ENCODE measurements at places on chromosomes 11 and 22.

DNA sequence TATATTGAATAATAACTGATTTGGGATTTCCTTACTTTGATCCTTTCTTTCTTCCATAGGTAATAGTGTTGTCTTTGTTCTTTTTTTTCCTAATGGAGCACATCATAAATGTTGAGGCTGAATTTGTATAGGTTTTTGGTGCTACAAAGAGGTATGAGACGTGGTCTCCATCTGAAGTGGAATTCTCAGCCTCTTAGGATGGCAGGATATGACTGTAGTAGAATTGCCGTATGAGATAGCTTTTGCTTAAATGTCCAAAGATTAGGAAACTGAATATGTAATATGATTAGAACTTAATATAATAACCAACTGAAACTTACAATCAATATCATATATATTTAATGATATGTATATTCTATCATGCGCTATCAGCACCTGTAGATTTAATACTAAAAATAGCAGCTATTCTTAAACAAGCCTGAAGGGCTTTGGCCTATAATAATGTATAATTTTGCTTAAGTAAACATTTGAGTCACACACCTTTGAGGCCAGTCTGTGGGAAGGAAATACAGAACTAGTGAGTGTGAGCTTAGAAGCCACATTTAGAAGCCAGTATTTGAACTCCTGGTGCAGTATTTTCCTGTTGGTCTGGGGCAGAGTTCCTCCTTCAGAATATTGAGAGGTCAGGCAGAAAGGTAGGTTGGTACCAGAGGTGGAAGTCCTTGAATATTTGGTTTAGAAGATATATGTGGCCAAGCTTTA is 62.6 kb downstream of the SWAP70 start:
- no peak for DNase-seq

DNA sequence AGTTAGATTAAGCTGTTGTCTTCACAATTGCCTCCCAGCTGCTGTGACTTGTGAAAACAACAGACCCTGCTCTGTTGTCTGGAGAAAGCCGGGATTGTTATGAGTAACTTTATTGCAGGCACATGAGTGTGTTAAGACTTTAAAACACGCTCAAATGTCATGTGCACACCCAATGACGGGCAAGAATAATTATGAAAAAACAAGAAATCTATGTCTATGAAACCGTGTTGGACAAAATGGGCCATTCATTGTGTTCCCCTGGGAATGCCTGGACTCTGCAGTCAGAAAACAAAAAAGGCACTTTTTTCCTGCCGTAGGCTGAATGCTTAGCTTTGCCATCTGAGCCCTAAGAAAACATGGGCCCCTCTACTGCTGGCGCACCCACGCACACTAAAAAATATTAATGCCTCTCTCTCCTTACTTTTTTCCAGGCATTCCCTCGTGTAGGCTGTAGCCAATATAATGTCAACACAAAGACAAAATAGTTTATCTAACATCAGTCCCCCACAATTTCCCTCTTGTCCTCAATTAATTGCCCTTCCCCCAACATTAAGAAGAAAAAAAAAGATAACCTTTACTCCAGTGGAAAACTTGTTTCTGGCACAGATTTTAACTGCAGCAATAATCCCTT is 207.9 kb downstream of the SOX6 start:
- no peak for DNase-seq

DNA sequence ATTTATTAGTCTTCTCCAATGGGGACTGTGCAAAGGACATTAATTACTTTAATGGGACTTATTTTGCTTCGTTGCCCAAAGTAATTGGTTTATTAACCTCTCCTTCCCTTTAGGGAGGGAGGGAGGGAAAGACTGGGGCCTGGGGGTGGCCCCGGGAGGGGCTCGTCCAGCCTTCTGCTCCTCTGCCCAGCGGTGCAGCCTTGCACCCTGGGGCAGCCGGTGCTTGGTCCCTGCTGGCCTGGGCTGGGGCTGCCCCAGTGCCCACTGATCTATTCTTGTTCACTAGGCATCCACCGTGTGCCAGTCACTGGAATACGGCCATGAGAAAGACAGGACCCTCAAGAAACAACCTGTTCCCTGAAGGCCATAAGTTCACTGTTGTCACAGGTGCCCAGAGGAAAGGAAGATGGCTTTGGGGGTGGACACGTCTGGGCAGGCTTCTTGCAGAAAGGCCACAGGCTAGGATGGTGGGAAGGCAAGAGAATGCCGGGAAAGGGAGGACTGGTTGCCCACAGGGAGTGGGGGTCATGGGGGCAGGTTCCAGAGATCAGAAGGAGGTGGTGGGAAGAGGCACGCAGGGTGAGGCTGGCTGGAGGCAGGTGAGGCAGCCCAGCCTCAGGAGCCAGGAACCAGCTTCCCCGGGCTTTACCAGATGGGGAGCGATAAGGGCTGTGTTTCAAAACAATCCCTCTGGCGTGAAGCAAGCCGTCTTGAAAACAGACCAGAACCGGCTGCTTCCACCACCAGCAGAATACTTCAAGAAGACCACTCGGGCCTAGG is 47.6 kb upstream of the KCNQ1OT1 start:
- no peak for DNase-seq

- no peak for DNase-seq
Measured at GRCh38 chr11:66322732-66323427, 6.0 kb upstream of the CD248 start.

DNA sequence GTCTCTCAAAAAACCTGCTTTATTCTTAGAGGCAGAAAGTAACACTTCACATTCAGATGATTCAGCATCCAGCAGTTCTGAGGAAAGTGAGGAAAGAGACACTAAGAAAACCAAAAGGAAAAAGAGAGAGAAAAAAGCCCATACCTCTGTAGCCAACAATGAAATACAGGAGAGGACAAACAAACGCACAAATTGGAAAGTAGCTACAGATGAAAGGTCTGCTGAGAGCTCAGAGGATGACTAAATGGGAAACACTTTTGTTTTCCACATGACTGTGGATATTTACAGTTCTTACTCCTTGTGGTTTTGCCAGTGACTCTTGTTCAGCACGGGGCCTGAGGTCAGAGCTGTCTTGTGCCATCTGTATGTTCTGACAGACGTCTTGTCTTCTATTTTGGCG is 3.8 kb downstream of the TIMM8B start:
- DNase-seq: no peak

DNA sequence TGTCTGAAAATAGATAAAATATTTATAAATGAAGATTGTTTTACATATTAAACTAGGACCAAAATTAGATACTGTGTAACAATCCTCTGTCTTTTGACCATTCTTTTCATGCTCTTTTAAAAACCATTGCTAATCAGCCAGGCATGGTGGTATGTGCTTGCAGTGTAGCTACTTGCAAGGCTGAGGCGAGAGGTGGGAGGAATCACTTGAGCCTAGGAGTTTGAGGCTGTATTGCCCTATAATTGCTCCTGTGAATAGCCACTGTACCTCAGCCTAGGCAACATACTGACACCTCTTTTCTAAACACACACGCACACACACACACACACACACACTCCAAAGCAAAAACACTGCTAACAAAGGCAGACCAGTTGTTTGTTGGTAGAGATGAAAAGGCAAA is 259.2 kb downstream of the JRKL start:
- DNase-seq: no peak

- DNase-seq: no peak
Measured at GRCh38 chr11:120867531-120867930, 156.4 kb upstream of the TBCEL start.

DNA sequence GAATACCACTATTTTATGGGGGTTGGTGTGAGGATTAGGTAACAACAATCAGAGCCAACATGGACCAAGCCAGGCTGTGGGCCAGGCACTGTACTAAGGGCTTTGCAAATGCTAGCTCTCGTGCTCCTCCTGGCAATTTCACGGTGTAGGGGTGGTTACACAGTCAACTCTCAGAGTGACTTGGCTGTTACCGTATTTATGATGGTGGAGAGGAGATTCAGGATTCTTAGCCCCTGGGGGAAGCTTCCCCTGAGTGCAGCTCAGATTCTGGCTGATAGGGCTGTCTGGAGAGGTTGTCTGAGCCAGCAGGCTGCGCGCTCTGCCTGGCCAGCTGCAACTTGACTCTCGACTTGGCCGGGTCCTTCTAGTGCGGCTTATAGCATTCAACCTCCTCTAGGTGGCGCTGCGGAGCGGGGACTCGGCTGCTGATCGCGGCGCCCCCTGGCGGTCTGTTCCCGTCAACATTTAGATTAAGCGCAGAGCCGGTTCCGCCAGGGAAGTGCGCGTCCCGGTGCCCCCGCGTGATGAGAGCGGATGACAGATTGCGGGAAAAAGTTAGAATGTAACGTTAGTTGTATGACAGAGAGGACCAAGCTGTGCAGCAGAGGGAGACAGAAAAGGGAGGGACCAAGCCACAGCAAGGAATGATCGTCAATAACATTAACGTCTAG is 4.5 kb upstream of the NCF4 start:
- DNase-seq: peak; percentile 59

DNA sequence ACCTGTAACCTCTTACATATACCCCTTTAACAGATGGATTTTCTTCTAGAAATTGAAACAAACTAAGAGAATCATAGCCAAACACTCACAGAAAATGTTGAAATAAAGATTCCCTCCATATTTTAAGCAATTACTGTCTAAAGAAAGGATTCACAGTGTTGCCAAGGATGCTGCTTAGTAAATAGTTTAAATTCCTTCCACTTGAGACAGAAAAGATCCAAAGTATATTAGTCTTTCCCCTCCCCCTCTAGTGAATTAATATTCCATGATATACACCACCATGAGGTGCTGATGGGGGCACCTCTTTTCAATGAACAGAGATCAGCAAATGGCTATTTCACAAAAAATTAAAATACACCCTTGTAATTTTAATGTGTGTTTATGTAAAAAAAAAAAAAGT is 186.8 kb downstream of the SOX6 start:
- DNase-seq: no peak

GRCh38 chr11:76765863-76766350 is 17.2 kb upstream of the TSKU start:
- no peak for DNase-seq

DNA sequence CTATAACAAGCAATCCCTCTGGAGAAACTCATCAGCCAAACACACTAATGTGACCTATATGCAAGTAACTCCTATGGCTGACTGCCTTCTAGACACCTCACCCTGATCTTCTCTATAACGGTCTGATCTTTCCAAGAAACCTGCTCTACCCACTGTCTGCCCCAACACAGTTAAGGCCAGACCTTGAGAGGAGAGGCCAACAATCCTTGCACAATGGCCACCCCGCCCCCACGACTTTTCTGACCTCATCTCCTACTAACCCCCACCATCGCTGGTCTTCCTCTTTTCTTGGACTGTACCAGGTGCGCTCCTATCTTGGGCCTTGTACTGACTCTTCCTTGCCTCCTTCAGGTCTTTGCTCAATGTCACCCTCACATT is 12.5 kb downstream of the HIRA start:
- DNase-seq: no peak

DNA sequence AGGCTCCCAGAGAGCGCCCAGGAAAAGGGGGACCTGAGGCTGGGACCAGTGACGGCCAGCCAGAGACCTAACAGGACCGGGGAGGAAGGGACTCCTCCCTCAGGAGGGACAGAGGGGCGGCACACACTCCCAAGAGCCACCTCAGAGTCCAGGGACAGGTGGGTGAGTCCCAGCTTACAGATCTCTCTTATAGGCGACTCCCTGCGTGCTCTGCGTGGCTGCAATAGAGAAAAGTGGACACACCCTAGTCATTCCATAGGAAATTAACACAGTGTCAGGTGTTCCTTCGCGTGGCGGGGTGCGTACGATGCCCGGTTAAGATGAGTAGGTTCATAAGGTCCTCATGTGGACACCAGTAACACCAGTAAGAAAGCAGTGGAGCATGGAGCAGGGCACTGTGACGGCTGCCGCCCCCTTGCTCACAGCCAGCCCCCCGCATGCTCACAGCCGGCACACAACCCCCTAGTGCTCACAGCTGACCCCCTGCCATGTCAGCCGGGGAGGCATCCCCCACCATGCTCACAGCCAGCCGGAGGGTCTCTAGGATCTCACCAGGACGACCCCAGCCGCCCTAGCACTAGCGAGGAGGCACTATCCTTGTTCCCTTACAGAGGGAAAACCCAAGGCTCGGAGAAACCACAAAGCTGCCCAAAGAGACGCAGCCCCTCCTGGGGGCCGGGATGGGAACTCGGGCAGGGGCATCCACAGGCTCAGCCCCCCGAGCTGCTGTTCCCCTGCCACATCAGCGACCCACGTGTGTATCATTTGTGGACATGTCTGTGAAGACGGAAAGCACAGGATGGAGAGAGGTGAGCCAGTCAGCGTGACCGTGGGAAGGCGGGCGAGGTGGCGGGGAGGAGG is 426.8 kb downstream of the TBC1D22A start:
- DNase-seq: no peak

GRCh38 chr11:19553683-19554333 is 158.8 kb upstream of the NAV2 start:
- no peak for DNase-seq

GRCh38 chr11:128206461-128206860 is 380.9 kb downstream of the ETS1 start:
- no peak for DNase-seq

- DNase-seq: no peak
Measured at GRCh38 chr11:26839911-26840698, 118.2 kb upstream of the SLC5A12 start.

DNA sequence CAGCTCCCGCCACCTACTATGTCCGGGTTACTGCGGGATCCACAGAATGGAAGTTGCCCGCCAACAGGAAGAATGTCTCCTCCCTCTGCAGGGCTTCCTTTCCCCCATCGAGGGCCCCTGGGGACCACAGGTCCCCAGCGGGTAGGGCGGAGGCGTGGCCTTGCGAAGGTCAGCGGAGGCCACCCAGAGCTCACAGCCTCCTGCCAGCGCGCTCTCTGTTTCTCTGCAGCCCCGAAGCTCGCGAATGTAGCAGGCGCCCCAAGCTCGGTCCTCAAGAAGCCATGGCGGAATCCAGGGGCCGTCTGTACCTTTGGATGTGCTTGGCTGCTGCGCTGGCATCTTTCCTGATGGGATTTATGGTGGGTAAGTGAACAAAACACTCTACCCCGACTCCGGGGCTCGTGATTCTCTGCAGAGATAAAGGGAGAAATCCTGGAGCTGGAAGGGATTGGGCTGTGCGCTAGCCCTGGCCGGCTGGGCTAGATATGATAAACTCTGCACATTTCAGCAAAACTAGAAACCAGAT is at the start of gene NAALAD2:
NAALAD2 (plus strand) TSS at position 186 of the 526 bp plus-strand sequence; CDS start at position 282, 96 bp downstream.
- DNase-seq: no peak

GRCh38 chr11:2928605-2929530 is at the start of gene PHLDA2:
Gene PHLDA2, minus strand, starts transcription at chr11:2929420. Its CDS starts 56 bp downstream, at chr11:2929364.
- DNase-seq: no peak

DNA sequence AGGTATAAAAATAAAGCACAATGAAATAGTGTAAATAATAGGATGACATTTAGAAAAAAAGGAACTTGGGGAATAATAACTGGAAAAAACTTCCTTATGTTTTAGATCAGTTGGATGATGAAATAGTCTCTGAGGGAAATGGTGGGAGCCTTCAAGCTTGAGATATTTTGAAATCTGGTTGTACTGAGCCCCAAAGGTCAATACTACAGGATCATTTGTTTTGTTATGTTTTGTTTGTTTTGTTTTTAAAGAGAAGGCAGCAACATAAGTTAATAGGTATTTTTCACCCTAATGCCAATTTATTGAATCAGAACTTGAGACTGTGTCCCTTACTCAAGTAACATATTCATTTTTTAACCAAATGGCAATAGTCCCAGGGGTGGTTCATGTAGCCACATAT is 393.1 kb downstream of the ETS1 start:
- no peak for DNase-seq

GRCh38 chr11:117584056-117584830 is 212.8 kb downstream of the DSCAML1 start:
- DNase-seq: no peak

Measured in DMS 273 treated with DMSO at 0.1 percent for 48 hours (cell line).